ENCODE measurements at places on chromosomes 4 and X. TPM values are rescaled to one million over a fixed set of nuclear protein-coding genes. Genes with fewer than 3 reads are reported as not detected.

TXK gene
- total RNA-seq: 21.2 TPM

CFP gene
- 4.0 TPM for total RNA-seq

- DNase-seq: no peak
Measured at GRCh38 chrX:35842674-35843073, 44.5 kb downstream of the MAGEB16 start.

GRCh38 chr4:35189988-35190613 lies 1054.2 kb downstream of the ARAP2 start:
- DNase-seq: no peak

DNA sequence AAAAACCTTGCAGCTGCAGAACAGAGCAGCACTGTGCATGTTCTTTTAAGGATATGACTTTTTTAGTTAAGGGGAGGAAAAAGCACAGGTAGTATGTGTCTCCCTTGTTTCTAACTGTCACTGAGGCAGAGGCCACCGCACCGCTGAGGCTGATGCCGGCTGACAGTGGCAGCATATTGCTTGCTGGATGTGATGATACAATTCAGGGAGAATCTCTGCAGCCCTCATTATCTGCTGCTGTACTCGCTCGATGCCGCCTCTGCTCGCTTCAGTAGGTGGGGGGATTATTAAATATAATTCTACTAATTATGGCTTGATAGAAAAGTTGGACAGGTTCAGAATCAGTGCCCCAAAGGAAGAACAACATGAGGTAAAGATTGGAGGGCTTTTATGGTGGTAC lies 378.8 kb upstream of the NOCT start:
- no peak for DNase-seq
